Midbrain (tissue), 1 donor: ENCODE measurements at places on chromosomes 5 and 9.

DNA sequence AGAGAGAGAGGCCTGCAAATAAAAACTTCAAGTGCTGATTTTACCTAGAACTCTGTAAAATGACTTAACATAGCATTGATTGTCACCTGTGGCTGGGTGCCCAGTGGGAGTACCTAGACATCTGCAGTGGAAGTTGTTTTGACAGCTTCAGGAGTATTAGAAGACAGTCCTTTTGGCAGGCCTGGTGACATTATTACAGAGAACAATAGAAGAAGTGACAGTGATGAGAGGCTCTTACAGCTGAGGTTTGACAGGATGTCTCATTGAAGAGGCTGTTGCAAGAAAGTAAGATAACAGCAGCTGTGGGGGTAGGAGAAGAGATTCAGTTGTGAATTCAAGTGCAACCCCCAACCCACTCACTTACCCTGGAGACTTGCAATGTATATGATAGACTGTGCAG is 27.9 kb upstream of the MUSK start:
- no peak for DNase-seq

DNA sequence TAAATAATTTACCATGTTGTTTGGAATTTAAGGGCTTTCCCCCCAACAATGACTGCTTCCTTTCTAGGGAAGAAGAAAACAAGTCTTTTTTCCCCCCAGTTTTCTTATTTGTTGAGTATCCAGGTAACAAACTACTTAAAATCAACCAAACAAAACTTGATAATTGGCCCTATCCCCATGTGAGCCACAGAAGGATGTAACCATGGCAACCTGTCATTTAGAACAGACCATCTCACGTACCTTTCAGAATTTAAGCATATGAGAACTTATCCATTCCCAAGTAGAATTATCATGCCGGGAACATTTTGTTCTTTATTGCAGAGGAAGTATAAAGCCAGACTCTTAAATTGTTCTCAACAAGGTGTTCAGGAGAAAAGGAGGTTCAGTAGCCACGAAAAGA is 392.3 kb downstream of the CETN3 start:
- no peak for DNase-seq

- DNase-seq: no peak
Measured at GRCh38 chr5:163563880-163564279, 58.5 kb downstream of the MAT2B start.

DNA sequence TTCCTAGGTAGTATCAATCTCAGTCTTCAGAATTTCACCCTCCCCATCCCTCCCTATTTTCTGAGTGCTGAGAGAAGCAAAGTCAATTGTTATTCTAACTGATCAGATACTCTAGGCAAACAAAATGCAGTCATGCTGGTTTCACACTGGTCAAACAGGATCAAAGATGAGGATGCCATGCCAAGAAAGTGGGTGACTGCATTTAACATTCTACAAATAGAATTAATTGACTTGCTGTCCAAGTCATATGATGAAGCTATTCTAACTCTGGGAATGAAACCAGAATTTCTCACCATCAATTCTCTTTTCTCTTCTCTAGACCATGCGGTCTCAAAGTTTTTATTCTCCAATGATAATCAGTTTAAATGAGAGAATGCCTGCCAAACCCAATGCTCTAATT is 112.5 kb downstream of the CTNND2 start:
- peak; percentile 55 for DNase-seq

DNA sequence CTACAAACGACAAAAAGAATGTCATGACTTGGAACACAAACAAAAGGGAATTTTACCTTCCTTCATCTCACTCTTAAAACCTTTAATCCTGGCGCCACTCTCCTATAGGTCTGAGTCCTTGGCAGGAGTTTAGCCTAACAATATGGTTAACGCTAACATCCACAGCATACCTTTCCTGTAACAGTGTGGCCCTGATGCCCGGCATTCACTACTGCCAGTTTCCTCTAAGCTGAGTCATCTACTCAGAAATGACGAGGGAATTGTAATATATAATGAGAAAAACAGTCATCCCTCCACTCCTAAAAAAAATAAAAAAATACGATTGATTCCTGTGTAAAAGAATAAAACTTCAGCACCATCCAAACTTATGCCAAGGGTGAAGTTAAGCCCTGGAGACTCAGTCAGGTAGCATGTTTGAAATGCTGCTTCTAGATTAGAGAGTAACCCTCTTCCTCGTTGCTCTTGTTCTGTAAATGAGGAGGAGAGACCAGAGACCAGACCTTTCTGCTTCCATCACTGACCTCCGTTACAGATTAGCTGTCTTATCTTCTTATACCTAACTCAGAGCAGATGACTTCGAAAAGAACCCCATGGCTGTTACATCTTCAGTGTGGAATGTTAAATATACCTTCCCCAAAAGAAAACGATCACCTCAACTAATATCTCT is 37.4 kb downstream of the CCDC125 start:
- no peak for DNase-seq

- DNase-seq: no peak
Measured at GRCh38 chr9:72565535-72565934, 44.1 kb downstream of the TMC1 start.

DNA sequence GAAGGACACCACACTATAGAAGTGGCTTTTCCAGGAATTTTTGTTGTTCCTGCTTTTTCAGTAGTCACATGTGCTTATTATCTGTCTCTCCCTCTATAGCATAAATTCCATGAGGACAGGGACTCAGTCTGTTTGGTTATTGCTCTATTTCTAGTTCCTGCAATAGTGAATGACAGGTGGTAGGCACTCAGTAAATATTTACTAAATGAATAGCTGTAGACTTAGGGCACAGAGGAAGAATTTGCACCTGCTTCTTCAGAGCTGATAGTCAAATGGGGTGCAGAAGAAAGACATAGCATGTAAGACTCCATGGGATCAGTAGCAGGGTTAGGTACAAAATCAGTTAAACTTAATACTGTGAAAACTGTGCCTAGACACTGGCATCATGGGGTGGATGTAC is 580.2 kb downstream of the CCDC171 start:
- DNase-seq: no peak

DNA sequence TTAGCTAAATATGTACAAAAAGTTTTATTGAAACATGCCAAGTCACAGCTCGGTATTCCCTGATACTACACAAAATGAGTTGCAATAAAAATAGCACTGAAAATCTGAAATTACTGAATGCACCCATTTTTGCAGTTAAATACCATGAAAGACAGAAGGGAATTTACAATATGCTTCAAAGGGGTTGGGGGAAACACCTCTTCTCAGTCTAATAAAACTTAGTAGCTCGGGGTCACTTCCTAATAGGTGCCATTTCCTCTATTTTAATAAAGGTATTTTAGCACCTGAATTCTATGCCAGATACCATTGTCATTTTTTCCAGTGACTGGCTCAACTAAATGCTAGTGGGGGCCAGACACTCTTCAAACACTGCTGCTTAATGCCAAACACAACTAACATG is 204.1 kb upstream of the MEF2C start:
- no peak for DNase-seq

GRCh38 chr9:88586452-88586851 is 51.5 kb downstream of the NXNL2 start:
- DNase-seq: no peak

GRCh38 chr9:129624168-129624759 is 1.7 kb upstream of the NTMT1 start:
- DNase-seq: peak; percentile 34

DNA sequence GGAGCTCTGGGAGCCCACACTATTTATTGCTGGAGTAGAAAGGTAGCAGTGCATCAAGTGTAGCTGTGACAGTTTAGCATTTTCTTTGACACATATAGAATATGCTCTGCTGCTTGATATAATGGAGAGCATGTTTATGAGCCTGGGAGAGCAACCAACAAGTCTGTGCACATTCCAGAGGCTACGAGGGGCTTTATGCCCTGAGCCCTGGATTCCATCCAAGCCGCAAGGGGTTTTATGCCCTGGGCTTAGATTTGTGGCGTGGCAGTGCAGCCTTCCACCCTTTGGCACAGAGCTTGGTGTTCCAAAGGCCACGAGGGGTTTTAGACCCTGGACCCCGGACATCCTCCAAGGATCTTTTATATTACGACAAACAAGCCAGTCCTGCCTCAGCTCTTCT is 14.6 kb downstream of the CDH6 start:
- no peak for DNase-seq

DNA sequence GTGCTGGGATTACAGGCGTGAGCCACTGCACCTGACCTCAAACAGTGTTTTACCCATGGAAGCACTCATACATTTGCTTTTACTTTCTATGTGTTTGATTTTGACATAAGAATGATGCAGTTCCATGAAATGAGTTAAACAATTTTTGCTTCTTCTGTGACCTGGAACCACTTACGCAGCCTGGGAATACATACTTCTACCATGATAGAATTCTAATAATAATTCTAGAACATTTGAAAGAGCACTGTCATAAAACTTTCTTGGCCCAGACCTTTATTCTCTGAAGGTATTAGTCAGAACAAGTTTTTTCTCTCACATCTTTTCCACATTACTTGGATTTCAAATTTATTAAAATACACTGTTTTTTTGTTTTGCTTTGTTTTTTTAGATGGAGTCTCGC is 25.3 kb upstream of the COL5A1 start:
- DNase-seq: no peak

GRCh38 chr5:14155739-14156138 is 12.6 kb downstream of the TRIO start:
- DNase-seq: no peak

DNA sequence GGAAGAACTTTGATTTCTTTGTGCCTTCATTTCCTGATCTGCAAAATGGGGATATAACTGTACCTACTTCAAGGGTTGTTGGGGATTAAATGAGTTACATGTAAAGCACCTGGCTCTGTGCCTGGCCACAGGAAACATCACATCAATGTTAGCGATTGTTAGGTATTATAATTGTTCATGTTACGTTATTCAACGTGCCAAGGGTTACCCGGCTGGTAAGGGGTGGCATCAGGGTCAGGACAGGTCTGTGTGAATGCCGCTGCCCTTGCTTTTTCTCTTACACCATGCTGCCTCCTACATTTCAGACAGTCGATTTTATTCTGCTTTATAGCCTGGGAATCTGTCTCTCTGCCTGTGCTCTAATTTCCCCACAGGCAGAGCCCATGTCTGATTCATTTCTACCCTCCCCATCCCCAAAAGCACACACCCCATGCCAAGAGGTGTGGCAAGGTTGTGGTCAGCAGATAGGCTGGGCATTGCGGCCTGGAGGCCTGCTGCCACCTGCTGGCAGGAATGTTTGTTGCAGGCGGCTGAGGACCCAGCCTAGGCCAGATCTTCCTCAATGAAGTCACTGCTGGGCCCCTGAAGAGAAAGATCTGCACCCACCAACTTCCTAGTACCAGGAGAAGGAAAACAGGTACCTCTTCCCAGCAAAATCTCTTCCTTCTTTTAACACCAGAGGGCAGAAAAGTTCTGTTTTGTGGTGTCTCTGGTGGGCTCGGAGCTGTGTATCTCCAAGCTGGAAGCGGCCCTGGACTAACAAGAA is 5.3 kb downstream of the ANKS6 start:
- peak; percentile 79 for DNase-seq

GRCh38 chr5:151068433-151069197 is 12.2 kb downstream of the TNIP1 start:
- DNase-seq: no peak

- no peak for DNase-seq
Measured at GRCh38 chr5:168341178-168341577, 49.7 kb downstream of the WWC1 start.

GRCh38 chr5:142221091-142221860 is 103.5 kb downstream of the SPRY4 start:
- DNase-seq: no peak

DNA sequence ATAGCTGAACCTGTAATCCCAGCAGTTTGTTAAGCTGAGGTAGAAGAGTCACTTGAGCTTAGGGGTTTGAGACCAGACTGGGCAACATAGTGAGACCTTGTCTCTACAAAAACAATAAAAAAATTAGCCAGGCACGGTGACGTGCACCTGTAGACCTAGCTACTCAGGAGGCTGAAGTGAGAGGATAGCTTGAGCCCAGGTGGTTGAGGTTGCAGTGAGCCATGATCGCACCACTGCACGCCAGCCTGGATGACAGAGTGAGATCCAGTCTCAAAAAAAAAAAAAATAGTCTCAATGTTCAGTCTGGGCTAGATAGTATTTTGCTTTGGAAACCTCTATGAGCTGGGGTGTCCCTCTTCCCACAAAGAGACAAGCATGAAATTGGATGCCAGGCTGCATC is 51.9 kb upstream of the IQGAP2 start:
- DNase-seq: no peak
